Body of pancreas (tissue), 4 donors: ENCODE measurements at places on chromosomes 1 and 21. TPM values are rescaled to one million over a fixed set of nuclear protein-coding genes. Genes with fewer than 3 reads are reported as not detected.

The MTFR1L gene
- 39.7 TPM for total RNA-seq

The GREM2 gene
- total RNA-seq = not detected

The MYOM3 gene
- 2.3 TPM for total RNA-seq

The HSPA13 gene
- 10.2 TPM for total RNA-seq

The TRABD2B gene
- total RNA-seq = 4.3 TPM

The OLIG2 gene
- not detected for total RNA-seq

The PGLYRP4 gene
- total RNA-seq = not detected

The RNF186 gene
- 32.9 TPM for total RNA-seq

The ANKRD35 gene
- 1.3 TPM for total RNA-seq

The EIF3I gene
- total RNA-seq = 69.5 TPM

The PLEKHG5 gene
- total RNA-seq = 5.2 TPM

The CFAP74 gene
- total RNA-seq = under 0.01 TPM

The COP1 gene
- 36.6 TPM for total RNA-seq

The COL8A2 gene
- total RNA-seq = 1.6 TPM
